NCI-H226 (cell line): ENCODE measurements at places on chromosomes 2 and 18.

DNA sequence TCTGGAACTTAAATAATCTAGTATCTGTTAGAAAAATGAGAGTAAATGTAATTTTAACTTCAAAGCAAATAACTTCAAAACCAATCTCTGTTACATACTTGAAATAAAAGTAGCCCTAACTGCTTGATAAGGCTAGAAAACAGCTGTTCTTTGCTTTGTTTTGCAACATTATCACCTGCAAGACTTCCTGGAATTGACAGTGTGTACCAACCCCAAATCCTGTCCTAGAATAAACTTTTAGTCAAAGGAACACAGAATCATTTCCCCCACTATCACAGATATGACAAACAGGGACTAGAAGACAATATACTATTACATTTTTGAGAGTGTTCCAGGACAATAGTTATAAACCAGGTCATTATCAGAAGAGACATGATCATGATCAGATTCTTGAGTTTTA, 105.3 kb upstream of the PGAP1 start:
- no peak for DNase-seq

- DNase-seq = no peak
Observed at GRCh38 chr2:186183406-186183805, 302.7 kb upstream of the ZC3H15 start.

- no peak for DNase-seq
Observed at GRCh38 chr2:190425221-190425866, 17.2 kb downstream of the MFSD6 start.

- no peak for DNase-seq
Observed at GRCh38 chr2:232133078-232133477, 171.6 kb downstream of the DIS3L2 start.

- no peak for DNase-seq
Observed at GRCh38 chr18:11845654-11846053, 5.6 kb upstream of the CHMP1B start.

DNA sequence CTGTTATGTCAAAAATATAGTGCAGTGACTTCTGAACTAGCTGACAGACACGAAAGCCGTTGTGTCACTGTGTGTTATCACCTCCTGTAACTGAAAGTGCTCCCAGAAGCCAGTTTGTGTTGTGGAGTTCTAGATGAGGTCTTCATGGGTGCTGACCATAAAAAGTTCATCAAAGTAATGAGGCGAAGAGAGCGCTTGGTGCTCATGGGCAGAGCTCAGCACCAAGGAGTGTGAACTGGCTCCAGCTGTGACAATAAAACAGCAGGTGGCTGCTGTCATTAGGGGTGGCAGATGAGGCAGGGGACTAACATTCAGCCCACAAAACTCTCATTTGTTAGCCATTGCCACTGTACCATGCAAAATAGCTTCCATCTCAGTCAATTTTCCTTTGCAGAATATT, 151.1 kb downstream of the ZNF407 start:
- DNase-seq = no peak

DNA sequence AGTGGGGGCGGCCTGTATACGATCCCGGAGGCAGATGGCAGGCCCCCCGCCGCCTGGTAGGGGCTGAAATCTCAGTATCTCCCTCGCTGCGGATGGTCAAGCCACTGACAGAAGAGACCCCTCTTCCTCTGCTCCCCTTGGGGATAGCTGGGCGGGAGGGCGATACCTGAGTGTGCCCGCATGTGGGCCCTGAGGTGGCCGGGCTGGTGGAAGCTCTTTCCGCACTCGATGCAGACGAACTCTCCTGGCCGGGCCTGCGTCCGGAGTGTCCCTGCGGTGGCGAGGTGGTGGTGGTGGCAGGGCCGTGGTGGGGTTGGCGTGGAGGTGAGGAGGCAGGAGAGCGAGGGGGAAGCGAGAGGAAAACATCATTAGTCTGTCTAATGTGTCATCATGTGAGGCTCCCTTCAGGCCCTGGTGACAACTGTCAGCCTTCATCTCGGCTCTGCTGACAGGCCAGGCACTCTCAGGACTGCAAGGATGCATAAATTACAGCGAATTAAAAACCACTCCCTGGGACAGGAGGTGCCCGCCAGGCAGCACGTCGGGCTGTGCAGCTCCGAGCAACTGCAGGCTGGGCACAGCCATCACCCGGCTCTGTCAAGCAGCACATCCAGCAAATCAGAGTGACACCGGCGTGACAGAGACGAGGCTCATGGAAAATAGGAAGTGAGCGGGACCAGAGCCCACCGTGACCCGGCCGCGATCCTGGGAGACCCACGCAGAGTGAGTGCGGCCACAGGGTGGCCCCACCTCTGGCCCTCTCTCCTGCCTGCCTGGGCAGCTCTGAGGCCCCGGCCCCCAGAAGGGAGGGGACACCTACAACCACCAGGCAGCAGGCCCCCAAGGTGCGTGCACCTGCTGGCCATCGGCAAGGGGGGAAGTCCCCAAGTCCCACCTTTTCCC, 123.5 kb downstream of the ZNF516 start:
- DNase-seq = no peak

DNA sequence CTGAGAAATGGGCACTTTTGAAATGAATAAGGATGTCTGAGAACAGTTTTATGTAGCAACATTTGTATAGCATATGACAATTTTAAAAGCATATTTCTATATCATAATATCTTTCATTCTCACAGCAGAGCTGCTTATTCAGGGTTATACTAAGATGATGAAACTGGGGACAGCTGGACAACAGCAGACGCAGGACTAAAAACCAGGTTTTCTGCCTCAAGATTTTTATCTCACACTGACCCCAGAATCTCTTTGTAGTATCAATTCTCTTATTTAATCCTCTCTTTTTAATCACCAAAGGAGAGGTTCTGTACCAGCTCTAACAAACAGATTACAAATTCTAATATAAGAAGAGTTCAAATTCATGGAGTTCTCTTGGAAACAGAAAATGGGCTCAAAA, 74.2 kb upstream of the TFCP2L1 start:
- DNase-seq = no peak

GRCh38 chr2:12203528-12203927, 457.1 kb downstream of the LPIN1 start:
- DNase-seq = no peak

- no peak for DNase-seq
Observed at GRCh38 chr2:32502941-32503340, 124.9 kb upstream of the TTC27 start.
